ENCODE measurements at places on chromosomes 3 and 15.
A peak's percentile ranks its signal among the peaks of the same experiment; 100 is the strongest.

DNA sequence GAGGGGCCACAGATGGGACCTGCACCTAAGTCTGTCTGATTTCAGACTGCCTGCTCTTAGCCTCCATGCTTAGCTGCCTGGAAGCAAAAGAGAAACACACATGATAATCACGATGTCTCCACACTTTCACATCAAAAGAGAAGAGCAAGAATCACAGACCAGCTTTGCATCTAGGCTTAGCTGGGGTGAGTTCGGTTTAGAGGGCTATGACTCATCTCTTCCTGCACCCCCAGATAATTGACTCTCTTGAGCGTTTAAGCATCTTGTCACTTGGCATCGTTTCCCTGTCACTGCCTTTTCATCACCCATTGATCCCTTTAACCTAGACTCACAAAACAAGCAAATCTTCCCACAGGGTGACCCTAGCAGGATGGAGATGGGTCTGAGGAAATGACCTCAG is 124.0 kb downstream of the NTRK3 start:
- no peak for DNase-seq

DNA sequence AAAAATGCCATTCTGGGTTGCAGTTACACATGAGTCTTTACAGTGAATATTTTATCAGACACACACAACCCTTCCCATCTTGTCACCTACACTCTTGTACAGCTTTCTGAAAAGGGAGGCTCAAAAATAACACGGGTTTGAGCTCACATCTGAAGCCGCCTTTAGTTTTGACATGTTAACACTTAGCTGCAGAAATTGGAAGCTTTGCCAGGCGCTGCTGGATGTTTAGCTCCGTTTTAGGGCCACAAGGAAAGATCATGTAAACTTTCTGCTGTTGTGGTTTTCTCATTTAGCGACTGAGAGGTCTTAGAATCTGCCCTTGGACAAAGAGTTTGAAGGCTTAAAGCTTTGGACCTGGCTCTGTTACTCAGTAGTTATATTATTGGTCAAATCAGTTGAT is 120.1 kb downstream of the OXNAD1 start:
- DNase-seq, result no peak

DNA sequence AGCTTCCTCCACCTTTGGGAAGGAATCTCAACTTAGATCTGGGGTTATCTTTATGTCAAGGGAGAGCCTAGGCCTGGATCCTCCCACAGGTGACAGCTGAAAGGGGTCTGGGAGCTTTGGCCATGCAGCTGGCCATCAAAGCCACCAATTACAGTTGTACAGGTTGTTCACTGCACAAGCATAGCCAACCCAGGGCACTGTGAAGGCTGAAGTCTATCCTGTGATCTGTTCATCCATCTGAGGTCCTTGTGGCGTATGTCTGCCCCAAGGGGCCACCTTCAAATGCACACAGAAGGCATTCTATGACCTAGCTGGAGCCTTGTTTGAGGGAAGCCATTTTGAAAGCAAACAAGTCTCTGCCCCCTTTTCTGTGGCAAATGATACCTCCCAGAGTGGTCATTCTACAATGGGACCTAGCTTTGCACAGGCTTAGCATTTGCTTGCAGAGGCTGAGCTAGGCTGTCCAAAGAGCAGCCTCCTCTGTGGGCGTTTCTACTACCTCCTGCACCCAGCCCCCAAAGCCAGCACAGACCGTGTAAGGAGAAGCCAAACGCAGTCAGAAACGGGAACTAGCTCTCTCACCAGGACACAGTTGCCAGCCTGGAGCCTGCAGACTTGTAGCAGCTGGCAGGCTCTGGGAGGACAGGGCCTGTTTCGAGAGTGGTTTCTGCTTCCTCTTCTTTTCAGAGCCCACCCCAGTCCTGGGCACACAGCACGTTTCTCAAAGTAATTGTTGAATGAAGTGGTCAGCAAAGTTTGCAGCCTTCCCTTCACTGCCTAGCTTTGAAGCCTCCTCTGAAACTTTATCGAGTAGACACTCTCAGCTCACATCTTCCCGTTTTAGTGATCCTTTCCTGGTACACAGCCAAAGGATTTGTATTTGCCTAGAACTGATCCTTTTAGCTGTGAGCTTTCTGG is 157.3 kb upstream of the SMAD3 start:
- no peak for DNase-seq

- no peak for DNase-seq
Observed at GRCh38 chr15:76514282-76514681, 177.7 kb downstream of the ISL2 start.

GRCh38 chr3:89221924-89222323 is 114.5 kb downstream of the EPHA3 start:
- no peak for DNase-seq

DNA sequence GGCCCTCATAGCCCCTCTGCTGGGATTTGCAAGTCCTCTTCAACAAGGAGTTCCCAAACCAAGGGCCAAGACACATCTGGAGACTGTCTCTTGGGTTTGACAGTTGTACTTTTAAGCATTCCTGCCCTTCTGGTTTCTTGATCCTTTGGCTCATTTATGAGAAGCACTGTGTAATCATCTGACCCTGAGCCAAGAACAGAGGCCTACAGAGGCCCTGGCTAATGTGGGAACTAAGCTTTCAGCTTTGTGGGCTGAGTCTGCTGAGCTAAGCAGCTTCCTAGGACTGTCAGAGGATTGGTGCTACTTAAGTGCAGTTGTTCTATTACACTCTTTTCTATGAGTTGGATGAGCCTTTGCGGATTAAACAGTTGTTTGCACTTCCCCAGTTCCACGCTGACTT is 178.3 kb downstream of the KBTBD8 start:
- no peak for DNase-seq

GRCh38 chr3:20683910-20684309 is 497.9 kb upstream of the SGO1 start:
- DNase-seq, result no peak

DNA sequence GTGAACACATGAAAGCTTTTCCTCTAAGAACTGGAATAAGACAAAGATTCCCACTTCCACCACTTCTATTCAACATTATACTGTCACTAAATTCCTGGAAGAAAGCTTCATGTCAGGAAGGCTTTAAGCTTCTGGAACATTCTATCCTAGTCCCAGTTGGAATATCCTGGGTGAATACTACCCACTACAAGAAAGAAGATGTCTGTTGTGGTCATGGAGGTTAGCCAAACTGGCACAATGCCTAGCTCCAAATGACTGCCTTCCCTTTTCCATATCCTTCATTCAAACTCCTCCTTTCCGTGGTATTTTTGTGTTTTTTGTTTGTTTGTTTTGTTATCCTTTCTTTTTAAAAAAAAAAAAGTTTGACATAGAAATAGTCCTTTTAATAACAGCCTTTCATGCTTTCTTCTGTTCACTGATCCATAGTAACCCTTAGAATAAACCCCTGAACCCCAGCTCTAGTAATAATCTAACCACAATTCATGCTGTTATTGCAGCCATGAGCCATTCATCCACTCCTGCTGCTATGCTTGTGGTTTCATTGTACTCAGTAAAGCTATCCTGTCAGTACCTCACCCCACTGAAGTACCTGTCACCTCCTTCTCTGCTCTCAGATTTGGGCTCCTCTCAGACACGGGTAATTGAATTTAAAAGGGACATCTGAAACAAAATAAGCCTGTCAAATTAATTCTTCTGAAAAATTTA is 447.5 kb downstream of the IGSF11 start:
- no peak for DNase-seq

DNA sequence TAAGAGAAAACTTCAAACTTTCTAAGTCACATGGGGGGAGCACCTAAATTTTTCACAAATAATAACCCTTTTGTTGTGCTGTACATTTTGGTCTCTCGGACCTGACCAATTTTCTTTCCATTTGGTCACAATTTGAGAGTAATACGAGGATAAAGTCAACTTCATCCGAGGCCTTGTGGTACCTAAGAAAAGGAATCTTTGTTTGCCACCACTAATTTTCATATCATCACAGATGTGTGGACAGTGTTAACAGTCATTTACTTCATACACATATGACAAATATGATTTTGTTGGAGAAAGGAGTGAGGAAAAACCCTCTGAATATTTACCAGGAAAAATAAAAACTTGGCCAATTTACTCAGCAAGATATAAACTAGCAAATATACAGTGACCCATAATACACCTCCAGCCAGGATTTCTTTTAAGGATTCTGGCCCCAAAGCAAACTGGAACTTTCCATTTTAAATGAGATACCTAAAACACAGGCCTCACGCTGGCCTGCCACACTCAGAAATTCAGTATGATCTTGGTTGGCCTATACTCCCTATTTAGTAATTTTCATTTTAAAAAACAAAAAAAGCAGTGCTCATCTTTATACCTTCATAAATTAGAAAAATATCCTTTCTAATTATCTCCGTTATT is 40.7 kb downstream of the VGLL4 start:
- DNase-seq, result no peak

DNA sequence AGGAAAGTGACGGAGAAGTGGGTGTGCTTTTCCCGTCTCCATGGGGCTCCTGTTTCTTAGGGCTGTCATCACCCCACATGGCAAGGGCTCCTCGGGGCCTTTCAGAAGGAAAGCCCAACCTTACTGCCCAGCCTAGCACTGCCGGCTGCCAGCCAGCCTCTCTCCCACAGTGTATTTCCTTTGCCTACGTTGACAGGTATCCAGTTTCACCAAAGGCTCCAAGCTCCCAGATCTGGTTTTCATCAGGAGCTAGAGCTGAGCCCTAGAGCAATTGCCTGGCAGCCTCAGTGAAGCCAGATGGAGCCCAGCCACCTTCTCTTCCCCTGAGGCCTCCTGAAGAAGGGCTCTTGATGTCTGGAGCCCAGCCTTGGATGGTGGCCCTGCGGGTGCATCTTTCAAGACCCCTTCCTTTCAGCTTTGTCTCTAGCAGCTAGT is 20.2 kb downstream of the CRABP1 start:
- DNase-seq, result no peak

GRCh38 chr15:66389859-66390381 is 3.2 kb downstream of the MAP2K1 start:
- no peak for DNase-seq

- DNase-seq, result no peak
Observed at GRCh38 chr3:14322001-14322400, 80.4 kb upstream of the SLC6A6 start.

DNA sequence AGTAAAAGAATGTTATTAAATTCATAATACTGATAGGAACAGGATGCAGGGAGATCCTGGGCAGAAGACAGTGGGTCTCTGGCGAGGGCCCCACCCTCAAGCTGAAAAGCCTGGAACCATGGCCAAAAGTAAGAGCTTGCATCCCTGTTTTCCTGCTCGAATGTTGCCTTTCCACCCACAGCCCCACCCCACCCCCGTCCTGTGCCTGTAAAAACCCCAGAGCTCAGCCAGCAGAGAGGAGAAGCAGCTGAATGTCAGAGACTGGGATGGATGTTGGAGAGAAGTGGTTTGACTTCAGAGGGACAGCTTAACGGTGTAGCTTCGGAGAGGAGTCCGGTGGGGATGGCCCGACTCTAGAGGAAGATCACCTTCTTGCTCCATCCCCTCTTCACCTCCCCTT is 207.9 kb downstream of the ROBO2 start:
- no peak for DNase-seq

DNA sequence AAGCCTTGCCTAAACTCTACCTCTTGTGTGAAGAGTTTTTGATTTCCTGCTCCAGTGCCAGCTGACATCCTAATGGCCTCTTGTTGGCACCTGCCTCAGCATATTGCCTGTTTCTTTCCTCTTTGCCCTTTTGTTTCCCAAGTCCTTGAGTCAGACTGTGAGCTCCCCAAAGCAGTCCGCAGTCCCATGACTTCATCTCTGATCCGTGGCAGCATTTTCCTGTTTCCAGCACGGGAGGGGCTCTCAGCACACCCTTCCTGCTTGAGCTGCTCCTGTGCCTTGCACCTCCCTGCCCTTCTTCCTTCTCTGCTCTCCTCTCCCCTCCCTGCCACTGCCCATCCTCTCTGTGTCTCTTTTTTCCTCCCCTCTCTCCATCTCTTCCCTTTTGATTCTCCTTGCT is 179.6 kb downstream of the EPHB1 start:
- no peak for DNase-seq

- DNase-seq, result no peak
Observed at GRCh38 chr15:79978655-79979514, 7.9 kb upstream of the BCL2A1 start.

- DNase-seq, result peak; percentile 40
Observed at GRCh38 chr3:86793786-86794185, 197.2 kb downstream of the VGLL3 start.

GRCh38 chr15:68829068-68829467 is 8.4 kb upstream of the ANP32A start:
- DNase-seq, result no peak

DNA sequence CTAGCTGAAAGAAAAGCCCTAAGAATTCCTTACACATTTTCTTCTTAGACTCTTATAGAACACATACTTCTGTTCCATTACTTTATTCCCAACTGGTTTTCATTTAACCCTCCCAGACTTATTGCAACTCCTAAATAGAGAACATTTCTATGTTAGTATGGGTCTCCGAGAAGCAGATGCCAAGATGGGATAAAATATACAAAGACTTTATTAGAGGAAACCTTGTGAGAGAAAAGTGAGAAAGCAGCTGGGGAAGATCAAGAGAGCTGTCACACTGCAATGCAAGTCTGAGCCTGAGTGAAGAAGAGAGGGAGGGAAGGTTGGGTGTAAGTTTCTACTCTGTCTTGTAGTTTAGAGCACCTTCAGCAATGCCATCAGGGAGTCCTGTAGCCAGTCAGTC is 979.3 kb downstream of the IGSF11 start:
- no peak for DNase-seq

DNA sequence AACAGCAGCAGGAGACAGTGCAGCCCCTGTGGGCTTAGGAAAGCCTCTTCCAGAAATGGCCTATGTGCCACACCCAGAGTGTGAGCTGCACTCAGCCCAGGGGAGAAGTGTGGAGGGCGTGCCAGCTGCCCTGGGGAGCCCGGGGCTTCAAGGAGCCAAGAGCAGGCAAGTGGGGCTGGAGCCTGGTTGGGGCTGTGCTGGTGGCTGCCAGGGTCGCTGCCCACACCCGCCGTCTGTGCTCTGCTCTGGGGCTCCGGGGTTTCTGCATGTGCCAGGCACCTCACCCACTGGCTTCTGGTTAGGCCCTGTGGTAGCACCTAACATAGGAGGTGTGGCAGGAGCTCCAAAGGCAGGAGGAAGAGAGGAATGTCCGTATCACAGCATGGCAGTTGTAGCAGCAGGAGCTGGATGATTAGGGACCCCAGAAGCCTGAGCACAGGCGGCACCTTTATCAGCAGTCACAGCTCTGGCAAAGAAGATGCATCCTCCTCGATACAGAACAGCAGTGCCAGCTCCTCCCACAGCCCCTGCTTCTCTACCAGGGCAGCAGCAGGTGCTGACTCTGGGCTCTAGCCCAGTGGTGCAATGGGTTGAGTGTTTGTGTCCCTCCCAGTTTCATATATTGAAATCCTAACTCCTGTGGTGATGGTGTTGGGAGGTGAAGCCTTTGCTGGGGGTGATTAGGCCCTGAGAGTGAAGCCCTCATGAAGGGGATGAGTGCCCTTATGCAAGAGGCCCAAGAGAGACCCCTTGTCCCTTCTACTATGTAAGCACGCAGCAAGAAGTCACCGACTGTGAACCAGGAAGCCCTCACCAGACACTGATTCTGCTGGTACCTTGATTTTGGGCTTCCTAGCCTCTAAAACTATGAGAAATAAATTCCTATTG is 70.0 kb upstream of the KLF13 start:
- no peak for DNase-seq

GRCh38 chr3:36557021-36557707 is 176.9 kb downstream of the STAC start:
- no peak for DNase-seq

All from keratinocyte (primary cell).